NCI-H510A treated with DMSO at 0.1 percent for 48 hours (cell line): ENCODE measurements at places on chromosomes 6 and 20.

DNA sequence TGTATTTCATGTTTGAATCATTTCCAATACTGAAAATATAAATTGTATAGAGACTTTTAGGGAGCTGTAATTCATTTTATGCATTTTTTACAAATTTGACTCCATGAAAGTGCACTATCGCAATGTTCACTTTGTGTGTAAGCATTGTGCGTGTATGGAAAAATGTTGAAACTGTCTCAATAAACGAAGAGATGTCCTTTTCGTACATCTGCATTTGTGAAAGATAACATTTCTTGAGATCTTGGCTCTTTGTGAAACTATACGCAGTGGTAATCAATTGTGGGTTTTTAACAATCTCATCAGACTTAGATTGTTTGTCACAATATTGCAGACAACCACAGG lies 18.6 kb upstream of the ZBP1 start:
- no peak for DNase-seq

DNA sequence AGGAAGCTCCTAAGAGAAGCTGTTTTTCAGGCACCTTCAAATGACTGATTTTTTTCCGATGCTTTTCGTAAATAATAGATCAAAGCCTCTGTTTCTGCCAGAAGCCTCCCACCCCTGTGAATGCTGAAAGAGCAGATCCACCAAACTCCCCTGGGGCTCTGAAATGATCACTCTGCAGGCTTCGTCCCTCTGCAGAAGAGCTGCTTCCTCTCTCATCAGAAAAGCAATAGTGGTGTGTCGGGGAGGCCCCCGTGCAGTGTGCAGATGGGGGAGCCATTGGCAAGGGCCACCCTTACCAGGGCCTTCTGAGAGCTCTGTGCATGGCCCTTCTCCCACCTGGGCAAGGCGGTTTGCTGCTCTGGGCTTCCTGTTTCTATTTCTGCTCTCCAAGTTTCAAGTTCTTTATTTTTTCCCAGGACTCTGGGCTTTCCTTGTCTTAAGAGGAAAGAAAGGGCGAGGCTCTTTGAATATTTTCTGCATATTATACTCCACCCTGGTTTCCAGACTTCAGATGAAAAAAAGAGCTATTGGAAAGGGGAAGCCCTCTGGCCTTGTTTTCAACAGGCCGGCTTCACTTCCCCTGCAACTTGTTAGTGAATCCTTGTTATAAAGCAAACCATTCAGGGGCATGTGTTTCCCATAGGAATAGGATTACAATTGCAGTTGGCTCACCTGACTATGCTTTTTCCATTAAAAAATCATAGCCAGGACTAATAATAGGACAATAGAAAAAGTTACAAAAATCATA lies 155.2 kb downstream of the TTLL2 start:
- DNase-seq, result no peak

DNA sequence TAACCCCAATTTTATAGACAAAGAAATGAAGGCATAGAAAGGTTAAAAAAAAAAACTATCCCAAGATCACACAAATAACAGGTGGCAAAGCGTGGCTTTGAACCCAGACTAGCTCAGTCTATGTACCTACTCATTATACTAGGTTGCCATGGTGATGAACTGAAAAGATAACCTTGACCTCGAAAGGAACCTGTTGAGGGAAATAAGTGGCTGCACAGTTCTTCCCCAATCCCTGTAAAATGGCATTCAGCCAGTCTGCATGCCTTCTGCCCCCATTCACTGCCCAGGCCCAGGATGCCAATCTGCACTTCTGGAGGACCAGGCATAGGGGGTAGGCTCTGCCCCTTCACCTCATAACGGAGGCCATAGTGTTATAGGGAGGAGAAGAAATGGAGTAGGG lies 295.2 kb downstream of the PTPRT start:
- no peak for DNase-seq

- DNase-seq, result peak; percentile 11
Measured at GRCh38 chr20:53652090-53652858, 58.6 kb upstream of the ZNF217 start.

DNA sequence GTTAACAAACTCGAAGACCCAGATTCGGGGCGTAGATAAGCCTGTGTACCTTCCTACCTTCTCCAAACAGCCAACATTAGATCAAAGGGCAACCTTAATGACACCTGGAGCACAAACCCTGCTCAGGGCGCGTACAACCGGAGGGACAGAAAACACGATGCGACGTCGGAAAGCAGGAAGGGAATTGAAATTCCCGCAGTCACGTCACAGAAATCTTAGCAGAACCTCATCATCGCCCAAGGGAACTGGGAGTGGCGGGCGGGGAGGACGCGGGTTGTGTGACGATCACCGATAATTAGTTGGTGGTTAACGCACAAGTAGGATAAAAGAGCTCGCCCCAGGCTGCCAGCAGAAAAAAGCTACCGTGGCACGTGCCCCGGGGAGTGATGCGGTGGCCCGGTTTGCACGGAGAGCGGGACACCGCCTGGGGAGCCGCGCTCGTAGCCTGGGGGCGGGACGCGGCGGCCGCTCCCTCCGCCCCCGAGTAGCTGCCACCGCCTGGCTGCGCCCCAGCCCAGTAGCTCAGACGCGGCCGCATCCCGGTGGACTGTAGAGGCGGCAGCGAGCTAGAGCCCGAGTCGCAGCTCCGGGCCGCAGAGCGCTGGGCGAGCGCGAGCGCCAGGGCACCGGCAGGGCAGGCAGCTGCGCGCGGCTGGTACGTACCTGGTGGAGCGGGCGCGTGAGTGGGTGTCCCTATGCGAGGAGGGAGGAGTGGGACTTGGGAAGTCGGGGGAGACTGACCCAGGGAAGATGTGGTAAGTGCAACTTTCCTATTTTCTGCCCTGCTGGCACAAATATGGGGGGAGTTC lies at the start of gene PKIB:
Gene PKIB, plus strand, starts transcription at position 525 of the 809 bp plus-strand sequence. CDS start 107,390 bp downstream, outside the sequence.
- DNase-seq, result peak; percentile 50

- no peak for DNase-seq
Measured at GRCh38 chr6:143721642-143722041, 43.9 kb downstream of the PHACTR2 start.

DNA sequence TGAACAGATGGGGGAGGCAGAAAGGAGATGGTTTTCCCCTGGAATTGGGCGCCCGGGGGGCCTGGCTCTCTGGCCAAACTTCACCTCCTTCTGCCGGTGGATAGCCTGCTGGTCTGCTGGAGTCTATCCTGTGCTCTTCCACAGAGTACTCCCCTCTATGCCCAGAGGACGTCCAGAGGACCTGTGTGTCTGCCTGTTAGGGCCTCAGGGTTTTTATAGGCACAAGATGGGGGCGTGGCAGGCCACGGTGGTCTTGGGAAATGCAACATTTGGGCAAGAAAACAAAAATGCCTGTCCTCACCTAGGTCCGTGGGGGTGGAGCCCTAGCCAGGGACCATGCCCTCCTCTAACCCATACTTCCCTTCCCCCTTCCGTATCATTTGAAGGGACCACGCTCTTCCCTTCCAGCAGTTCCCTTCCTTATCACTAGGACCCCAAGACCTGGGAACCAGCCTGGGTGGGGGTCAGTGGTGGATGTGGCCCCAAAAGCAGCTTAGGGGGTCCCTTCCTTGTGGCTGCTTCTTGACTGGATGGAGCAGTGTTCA lies 53.6 kb upstream of the ZNF337 start:
- no peak for DNase-seq

GRCh38 chr6:12114055-12114503 lies 102.0 kb downstream of the HIVEP1 start:
- no peak for DNase-seq
